GM12891 (cell line): ENCODE measurements at places on chromosomes 2 and 18.

GRCh38 chr2:37457401-37457901 lies 113.0 kb downstream of the QPCT start:
- DNase-seq: no peak

DNA sequence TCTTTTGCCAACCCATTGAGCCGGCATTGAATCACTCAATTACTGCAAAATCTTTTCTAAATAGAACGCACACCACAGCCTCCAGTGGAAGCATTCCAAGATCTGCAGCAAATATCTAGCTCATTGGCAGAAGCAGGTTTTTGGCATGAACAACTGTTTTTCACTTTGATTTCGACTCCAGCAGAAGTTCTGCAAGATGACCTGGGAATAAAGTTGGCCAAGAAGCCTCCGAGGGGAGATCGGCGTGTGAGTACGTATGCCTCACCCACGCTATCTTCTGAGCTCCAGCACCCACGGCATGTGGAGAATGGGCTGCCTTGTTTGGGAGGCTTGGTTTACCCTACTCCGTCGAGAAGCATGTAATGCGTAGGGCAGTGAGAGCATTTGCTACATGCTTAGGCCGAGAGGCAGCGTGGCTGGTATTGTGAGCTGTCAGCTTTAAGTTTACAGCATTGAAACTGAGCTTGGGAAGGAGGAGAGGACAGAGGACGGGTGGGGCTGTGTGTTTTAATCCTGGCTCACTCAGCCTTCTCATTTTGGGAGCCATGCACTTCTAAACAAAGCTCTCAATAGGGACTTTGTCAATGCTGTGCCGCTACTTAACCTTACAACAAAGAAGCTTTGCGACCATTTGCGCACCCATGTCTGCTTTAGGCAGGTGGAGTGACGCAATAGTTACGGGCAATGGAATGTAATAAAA lies 10.5 kb downstream of the PCARE start:
- DNase-seq: no peak

DNA sequence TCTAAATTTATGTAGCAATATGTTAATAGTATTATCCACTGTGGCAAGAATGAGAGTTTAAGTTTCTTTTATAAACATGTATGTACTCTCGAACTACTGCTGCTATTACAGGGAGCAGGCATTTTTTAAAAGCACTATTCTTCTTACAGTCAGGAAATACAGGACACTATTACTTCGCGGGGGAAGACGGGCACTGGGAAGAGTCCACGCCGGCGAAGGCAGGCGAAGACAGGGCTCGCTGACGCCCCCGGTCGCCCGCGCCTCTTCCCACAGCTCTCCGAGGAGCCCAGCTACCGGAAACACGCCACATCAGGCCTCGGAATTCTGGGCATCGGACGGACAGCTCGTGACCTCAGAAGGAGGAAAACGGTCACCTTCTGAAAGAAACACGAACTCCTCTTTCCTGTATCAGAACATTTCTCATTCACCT lies 90.2 kb downstream of the FAM161A start:
- DNase-seq: peak; percentile 23

DNA sequence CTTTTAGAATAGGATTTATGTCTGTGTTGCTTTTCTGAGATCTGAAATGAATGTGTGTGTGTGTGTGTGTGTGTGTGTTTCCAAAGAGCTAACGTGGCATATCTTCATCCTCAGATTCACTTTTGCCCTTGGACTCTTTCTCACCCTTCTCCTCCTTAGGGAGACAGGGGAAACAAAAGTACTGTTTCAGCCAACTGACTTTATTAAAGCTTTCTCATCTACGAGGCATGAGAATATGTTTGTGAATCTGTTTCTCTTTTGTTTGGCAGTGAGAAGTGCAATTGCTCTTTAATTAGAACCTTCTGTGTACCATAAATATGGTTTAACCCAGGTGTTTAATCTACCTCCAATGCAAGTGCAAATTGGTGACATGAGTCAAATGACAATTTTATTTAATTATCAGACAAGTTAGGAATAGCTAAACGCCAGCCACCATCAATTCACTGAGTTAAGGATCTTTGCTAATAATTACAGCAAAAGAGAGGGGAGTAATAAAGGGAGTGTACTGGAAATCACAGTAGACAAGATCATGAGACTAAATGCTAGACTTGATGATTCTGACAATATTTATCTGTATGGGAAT lies 186.4 kb upstream of the COL3A1 start:
- no peak for DNase-seq

GRCh38 chr2:123566291-123566946 lies 458.7 kb upstream of the CNTNAP5 start:
- no peak for DNase-seq

DNA sequence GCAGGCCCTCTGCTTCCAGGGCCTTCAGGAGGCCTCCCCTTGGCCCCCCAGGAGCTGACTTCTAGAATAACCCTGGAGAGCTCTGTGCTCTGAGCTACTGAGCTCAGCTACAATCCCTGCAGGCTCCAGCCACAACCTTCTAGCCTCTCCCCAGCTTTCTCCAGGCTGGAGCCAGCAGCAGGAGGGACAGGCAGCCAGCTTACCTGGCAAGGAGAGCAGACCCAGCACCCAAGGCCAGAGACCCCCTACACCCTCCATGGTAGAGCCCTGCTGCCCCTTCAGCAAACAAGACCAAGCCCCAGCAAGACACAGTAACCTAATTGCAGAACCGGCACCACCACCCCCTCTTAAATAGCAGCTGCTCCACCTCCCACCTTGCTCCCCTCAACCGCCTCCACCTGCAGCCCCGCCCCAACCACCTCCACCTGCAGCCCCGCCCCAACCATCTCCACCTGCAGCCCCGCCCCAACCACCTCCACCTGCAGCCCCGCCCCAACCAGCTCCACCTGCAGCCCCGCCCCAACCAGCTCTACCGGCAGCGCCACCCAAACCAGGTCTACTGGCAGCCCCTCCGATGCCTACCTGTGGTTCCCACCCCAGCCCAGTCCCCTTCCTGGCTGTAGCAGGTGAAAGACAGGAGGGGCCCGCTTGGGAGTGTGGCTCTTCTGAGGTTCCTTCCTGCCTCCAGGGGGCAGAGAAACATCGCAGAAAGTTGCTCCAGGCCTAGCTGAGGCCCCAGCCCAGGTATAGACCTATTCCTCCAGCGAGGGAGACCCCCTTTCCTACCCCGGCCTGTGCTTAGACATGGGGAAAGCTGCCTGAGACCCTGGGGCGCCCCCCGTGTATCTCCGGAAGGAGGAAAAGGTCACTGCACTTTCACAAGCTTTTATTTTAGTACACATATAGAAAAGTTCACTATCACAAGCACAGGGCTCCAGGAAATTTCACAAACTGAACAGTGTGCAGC lies at the start of gene ASTL:
ASTL (minus strand) TSS at position 324 of the 967 bp plus-strand sequence; CDS start at position 258, 66 bp downstream.
- DNase-seq: peak; percentile 74

- no peak for DNase-seq
Observed at GRCh38 chr2:65437392-65438135, 5.2 kb upstream of the SPRED2 start.
